ENCODE measurements at places on chromosomes 16 and 17.
A peak's percentile ranks its signal among the peaks of the same experiment; 100 is the strongest.

GRCh38 chr17:60326702-60327101 lies 65.2 kb downstream of the USP32 start:
- no peak for DNase-seq

DNA sequence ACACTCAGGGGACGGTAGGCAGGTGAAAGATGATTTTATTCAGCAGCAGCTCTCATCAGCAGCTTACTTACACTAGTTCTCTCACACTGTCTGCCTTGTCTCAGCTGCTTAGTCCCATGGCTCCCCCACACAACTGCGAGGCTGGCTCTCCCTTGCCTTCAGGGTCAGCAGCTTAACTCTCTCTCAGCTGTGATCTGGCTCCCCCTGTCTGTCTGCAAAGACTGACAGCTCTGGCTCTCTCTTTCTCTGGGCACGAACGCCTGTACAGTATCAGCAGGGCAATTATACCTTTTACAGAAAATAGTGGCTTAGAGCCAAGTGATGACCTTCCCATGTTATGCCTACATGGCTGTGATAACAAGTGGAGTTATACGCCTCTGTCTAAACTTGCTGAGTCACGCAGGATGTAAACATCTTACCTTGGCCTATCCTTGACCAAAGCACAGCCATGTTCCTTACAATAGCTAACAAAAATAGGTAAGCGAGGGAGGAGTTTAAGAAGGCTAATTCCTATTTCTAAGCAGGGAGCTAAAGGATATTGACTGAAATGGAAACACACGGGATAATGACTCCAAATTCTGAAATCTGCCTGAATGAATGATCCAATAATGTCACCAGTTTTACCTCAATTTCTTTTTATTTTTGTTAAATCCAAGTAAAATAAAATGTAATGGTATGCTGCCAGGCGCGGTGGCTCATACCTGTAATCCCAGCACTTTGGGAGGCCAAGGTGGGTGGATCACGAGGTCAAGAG lies 1.1 kb upstream of the NDUFAB1 start:
- DNase-seq: peak; percentile 25

GRCh38 chr17:76598004-76598439 lies 12.4 kb upstream of the ST6GALNAC2 start:
- DNase-seq: no peak

- no peak for DNase-seq
These were observed 2.0 kb downstream of the CDH3 start for GRCh38 chr16:68646953-68647659.

DNA sequence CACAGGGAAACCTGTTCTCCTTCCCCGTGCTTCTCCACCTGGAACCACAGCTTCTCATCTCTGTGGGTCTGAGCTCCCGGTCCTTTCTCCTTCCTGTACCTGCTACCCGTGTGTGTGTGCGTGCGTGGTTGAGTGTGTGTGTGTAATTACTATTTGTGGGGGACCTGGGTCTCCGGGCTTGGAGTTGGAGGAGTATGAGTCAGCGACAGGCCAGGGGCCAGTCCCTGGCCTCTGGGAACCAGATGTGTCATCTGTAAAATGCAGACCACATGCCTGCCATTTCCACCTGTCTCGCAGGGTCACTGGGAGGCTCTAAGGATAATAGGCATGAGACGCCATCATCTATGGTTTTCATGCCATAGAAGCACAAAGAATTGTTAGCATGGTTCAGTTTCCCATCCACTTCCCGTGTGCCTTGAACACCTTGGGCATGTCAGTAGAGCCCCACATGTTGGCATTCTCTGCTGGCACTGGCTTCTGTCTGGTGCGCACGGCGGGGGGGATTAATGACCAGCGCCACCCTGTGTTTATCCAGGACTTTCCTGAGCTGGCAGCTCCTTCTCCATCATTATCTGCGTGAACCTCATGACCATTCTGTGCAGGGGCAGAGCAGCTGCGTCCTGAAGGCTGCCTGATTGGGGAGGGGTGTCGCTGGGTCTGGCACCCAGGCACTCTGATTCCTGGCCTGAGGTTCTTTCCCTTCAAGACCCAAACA lies 1.5 kb downstream of the ZNF205 start:
- DNase-seq: no peak

DNA sequence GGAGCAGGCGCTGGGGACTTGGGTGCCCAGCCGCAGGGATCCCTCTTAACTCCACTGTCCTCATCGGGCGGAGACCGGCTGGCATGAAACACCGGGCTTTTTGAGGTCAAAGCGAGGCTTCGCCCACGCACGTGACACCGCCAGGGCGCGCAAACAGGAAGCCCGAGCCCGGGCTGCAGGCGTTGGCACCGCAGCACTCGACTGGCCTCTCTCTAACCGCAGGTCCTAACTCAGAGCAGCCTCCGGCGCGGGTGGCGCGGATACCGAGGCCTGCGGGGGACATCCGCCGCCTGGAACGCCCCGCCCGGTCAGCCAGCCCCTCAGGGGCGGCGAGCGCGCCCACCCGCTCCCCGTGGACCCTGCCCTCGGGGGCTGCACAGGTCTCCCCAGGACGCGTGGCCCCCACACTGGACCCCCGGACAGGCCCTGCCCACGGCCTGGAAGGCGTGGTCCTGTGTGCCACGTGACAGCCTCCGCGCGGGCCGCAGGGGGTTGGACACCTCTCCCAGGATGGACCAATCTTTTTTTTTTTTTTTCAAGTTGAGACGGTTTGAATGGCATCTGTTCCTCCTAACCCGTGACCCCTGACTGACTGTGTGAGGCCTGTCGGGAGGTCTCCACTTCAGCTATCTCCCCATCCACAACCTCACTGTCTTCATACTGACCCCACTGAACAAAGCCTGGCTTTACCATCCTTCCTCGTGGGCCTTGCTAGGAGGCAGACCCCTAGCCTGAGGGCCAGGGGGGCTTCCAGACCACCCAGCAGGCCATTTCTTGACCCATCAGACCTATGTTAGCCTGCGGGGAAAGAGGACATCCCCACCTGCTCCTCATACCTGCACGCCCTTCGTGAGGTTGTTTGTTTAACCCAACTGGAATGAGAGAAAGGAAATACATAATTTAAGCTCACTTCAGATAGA lies 8.4 kb upstream of the SLC47A2 start:
- DNase-seq: peak; percentile 54

DNA sequence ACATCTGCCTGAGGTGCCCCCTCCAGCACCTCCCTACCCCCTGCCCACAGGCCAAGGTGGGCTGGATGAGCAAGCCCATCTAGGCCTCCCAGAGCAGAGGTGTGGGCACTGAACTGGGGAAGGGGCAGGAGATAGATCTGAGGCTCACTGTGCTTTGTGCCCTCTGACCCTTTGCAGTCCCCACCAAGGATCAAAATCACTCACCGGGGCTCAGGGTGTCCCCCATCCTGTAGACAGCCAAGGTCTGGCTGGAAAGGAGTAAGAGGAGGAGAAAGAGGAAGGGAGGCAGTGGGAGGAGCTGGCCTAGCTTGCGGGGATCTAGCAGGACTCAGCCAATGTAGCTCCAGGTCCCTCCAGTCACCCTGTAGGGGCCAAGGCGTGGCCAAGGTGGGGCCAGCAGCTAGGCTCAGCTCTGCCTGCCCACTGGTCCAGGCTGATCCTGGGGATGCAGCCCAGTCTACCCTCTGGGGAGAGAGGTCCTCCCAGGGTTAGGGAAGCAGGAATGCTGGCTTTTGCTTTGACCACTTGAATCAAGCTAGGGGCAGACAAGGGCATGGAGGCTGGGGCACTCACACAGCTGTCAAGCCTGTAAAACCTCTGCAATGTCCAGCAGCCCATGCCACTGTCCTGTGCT lies 1.8 kb downstream of the SLC12A4 start:
- no peak for DNase-seq

DNA sequence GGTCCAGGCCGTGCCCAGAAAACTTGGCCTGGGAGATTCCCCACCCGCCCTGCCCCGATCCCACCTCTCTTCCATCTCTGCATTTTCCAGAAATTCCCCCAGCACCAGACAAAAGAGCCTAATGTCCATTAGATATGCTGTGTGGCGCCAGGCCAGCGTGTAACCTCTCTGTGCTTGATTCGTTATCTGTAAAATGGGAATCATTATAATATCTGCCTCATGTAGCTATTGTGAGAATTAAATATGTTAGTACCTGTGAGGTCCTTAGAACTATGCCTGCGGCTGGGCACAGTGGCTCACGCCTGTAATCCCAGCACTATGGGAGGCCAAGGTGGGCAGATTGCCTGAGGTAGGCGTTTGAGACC lies 33.6 kb upstream of the IL21R start:
- no peak for DNase-seq

DNA sequence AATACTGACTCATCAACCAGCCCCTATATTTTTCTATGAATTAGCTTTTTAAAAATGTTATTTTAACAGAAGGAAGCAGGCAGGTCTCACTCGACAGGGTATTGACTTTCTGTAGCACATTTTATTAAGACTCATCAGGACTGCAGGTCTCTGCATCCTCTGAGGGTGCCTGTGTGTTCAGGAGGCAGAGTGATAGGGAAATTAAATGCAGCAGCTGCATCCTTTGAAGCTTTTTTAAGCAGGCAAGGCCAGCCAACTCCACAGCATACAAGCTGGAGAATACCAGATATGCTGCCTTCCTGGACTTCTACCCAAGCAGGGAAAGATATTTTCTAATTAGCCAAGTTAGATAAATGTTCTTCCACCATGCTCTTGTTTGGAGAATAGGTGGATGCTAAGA lies 124.9 kb downstream of the WSCD1 start:
- DNase-seq: no peak

- peak; percentile 90 for DNase-seq
These were observed at the start of gene MPP2 for GRCh38 chr17:43907425-43907981. Gene MPP2 (minus strand): TSS chr17:43907536. CDS start chr17:43904460, 3,076 bp downstream.

GRCh38 chr17:2655546-2655945 lies 56.0 kb downstream of the CLUH start:
- DNase-seq: no peak

GRCh38 chr17:74917430-74917829 lies 5.6 kb downstream of the USH1G start:
- no peak for DNase-seq
